Ascending aorta (tissue), 2 donors: ENCODE measurements at places on chromosomes 2 and 18.
A peak's percentile ranks its signal among the peaks of the same experiment; 100 is the strongest.

GRCh38 chr2:109312902-109313301, 183.9 kb downstream of the SH3RF3 start:
- DNase-seq: no peak
- H3K36me3 ChIP-seq: no peaks in the 10 kb centered on the region

DNA sequence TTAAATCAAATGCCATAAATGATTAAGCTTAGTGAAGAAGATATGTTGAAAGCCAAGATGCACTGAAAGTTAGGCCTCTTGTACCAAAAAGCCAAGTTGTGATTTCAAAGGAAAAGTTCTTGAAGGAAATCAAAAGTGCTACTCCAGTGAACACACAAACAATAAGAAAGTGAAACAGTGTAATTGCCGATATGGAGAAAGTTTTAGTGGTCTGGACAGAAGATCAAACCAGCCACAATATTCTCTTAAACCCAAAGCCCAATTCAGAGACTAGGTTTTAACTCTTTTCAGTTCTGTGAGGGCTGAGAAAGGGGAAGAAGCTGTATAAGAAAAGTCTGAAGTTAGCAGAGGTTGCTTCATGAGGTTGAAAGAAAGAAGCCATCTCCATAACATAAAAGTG, 101.8 kb upstream of the RPE start:
- H3K4me3 ChIP-seq: no peak overlapping the region
- no peaks in the 10 kb centered on the region for H3K36me3 ChIP-seq
- H3K27ac ChIP-seq: no peak overlapping the region
- no peaks in the 10 kb centered on the region for H3K4me1 ChIP-seq
- H3K27me3 ChIP-seq: no peaks in the 10 kb centered on the region

DNA sequence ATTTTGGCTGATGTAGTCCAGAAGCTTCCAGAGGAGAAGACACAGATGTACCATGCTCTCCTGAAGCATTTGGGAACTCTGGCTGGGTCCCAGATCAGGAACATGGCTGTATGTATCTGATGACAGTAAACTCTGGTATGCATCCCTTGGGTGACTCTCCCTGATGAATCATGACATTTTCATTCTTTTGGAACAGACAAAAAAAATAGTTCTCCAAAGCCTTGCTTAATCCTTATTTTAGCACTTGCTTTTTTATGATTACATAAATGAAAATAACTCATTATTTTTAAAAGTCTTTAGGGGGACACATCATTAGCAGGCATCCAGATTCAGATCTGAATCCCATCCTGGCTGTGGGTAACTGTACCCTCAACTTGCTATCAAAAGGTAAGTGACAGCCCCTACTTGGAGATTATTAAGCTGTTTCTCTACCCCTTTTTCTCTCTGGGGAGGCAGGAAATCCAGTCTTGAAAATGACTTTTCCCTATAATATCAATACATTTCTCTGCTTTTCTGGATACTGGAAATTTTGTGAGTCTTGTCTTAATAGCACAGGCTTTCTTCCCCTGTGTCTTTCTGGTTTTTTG, 23.3 kb downstream of the AOX1 start:
- no peaks in the 10 kb centered on the region for H3K36me3 ChIP-seq
- no peaks in the 10 kb centered on the region for H3K27me3 ChIP-seq
- H3K4me1 ChIP-seq: no peaks in the 10 kb centered on the region
- no peak overlapping the region for H3K27ac ChIP-seq
- peak; percentile 71 for DNase-seq

- H3K27ac ChIP-seq: no peak overlapping the region
- H3K36me3 ChIP-seq: no peaks in the 10 kb centered on the region
- no peaks in the 10 kb centered on the region for H3K27me3 ChIP-seq
Observed at GRCh38 chr2:74390606-74391005, 10.5 kb upstream of the DCTN1 start.

- no peaks in the 10 kb centered on the region for H3K27me3 ChIP-seq
- no peaks in the 10 kb centered on the region for H3K36me3 ChIP-seq
- H3K4me1 ChIP-seq: no peaks in the 10 kb centered on the region
- H3K27ac ChIP-seq: no peak overlapping the region
- H3K4me3 ChIP-seq: no peak overlapping the region
Observed at GRCh38 chr18:26621161-26622026, 73.0 kb upstream of the KCTD1 start.
